ENCODE measurements at places on chromosomes 7 and 10.

DNA sequence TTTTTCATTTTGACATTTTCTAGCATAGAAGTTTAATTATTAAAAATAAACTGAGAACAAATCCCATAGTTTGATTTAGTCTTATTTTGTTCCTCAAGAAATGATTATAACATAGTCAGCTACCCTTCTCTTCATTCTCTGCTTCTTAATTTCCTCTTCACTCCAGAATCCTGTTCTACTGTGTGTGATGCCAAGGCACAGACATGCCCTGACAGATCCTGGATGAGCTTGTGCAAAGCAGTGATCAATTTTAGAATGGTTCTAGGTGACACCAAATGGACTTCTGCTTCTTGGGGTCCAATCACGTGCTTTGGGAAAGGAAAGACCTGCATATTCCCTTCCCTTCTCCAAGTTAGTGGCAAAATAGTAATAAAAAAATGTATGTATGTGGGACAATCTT is 665.6 kb downstream of the MAGI2 start:
- DNase-seq, result no peak

GRCh38 chr10:63464402-63465292 is 1.1 kb downstream of the JMJD1C start:
- DNase-seq, result peak; percentile 19

DNA sequence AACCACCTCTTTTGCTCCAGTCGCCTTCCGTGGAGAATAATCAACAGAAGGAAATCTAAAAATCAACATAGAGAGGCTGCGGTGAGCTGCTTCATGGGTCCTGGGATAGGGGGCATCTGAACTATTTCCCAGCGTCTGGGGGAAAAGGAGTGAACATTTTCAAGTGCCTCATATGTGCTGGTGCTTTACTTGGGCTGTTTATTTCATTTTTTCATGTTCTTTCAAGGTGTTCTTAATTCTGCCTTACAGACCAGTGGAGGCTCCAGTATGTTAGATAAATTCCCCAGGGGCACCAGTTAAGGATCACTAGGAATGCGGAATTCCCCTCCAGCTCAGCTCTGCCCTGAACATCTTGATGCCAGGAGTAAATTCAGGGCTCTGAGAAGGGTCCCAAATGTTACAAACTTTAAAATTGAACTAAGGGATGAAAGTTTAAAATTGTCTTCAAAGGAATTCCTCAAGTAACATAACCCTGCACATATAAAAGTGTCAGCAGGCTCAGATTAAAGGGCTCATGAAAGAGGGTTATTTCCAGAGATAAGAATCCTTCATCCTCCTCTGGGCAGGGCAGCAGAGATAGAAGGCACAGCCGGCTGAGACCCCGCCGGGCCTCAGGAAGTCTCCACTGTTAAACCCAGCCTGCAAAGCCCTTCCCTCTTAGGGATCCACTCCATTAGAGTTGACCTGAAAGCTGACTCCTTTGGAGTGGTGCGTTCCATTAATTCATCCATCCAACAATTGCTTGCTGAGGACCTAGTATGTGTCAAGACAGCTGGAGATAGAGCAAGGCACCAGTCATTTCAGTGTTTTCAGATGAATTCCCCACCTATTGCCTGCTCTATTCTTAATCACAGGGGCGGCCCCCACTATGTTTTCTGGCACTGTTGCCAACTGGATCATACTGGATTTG is 345.8 kb downstream of the KCNMA1 start:
- DNase-seq, result no peak

- DNase-seq, result peak; percentile 36
Observed at GRCh38 chr7:1409555-1409954, 49.7 kb downstream of the MICALL2 start.

Data from SK-N-SH (cell line).